Activated CD4-positive, CD25-positive, alpha-beta regulatory T cell treated with anti-CD3 and anti-CD28 coated beads, Interleukin-2, amount 50 U/mL, for 24 hours (primary cell): ENCODE measurements at places on chromosomes 16 and 17.
A peak's percentile ranks its signal among the peaks of the same experiment; 100 is the strongest.

DNA sequence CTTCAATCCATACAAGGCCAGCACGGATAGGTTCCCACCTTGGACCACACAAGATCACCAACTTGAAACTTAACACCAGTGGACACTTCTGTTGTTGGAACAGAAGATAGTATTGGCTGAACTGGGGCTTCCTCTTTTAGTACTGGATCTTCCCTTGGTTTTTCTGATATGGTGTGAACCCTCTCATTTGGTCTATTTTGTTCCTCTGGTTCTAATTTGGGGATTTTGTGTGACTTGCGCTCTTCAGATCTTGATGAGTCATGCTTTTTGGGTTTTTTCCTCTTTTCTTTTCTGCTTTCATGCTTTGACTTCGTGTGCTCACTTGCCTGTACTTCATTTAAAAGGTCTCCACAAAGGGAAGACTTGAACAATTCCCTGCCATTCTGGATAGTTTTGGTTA, 39.0 kb downstream of the SOST start:
- peak; percentile 34 for ATAC-seq

GRCh38 chr17:21345236-21345635, 30.9 kb upstream of the KCNJ12 start:
- no peak for ATAC-seq

GRCh38 chr17:19281161-19281560, 44.0 kb downstream of the EPN2 start:
- no peak for ATAC-seq

DNA sequence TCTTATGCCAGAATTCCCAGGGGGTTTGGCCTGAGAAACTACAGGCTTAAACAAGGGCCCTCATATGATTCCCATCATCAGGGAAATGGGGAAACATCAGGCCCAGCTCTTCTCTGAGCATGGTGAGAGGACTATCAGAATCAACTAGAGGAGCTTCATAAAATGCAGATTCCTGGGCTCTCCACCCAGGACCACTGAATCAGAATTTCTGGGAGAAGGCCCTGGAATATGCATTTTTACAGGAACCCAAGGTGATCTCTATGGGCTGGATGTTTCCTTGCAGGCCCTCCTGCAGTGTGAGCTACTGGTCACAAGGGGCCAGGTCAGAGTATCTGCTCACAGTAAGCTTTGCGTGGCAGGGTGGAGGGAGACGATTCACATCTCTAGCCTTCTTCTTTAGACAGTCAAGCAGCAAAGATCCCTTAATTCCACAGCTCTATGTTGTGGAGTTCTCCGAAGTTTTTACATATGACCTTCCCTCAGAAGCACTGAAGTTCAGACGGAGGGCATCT, 38.8 kb upstream of the HOXB13 start:
- ATAC-seq: no peak

- no peak for ATAC-seq
Measured at GRCh38 chr16:24478401-24478800, 61.0 kb upstream of the RBBP6 start.

- no peak for ATAC-seq
Measured at GRCh38 chr16:11130978-11131665, 124.9 kb downstream of the SOCS1 start.

- ATAC-seq: no peak
Measured at GRCh38 chr17:49634485-49634860, 43.4 kb downstream of the SPOP start.

GRCh38 chr16:49484451-49484849, 110.8 kb downstream of the C16orf78 start:
- ATAC-seq: peak; percentile 36

- no peak for ATAC-seq
Measured at GRCh38 chr16:55263271-55264250, 60.4 kb upstream of the IRX6 start.

- no peak for ATAC-seq
Measured at GRCh38 chr16:67444259-67445125, 13.6 kb downstream of the HSD11B2 start.

DNA sequence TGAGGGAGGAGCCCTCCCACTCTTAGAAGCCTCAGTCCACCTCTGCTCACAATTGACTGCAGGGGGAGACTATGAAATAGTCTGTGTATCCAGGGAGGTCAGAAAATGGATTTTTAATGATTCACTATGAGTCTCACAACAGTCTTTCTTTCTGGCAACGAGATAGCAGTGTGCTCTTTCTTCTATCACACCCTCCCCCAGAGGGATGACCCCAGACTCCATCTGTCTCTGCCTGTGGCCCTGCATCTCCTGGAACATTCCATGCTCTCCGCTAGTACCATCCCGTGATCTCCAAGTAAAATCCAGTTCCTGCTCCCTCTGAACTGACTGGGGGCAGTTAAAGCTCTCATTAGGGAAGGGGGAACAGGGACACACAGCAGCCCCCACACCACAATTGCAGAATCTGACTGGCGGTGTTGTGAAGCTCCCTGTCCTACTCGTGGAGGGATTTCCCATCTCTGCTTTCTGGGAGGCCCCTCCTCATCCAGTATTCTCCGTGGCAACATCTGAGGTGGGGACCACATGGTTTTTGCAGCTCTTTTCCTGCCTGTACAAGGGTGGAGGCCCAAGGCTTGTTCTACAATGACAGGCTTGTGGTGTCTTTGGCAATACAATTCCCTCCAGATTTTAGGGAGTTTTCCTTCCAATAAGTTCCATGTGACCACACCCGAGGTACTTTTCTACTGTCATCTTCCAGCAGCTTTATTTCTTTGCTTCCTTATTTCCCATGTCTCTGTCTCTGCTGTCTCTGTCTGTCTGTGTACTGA, 19.4 kb downstream of the NATD1 start:
- ATAC-seq: no peak

DNA sequence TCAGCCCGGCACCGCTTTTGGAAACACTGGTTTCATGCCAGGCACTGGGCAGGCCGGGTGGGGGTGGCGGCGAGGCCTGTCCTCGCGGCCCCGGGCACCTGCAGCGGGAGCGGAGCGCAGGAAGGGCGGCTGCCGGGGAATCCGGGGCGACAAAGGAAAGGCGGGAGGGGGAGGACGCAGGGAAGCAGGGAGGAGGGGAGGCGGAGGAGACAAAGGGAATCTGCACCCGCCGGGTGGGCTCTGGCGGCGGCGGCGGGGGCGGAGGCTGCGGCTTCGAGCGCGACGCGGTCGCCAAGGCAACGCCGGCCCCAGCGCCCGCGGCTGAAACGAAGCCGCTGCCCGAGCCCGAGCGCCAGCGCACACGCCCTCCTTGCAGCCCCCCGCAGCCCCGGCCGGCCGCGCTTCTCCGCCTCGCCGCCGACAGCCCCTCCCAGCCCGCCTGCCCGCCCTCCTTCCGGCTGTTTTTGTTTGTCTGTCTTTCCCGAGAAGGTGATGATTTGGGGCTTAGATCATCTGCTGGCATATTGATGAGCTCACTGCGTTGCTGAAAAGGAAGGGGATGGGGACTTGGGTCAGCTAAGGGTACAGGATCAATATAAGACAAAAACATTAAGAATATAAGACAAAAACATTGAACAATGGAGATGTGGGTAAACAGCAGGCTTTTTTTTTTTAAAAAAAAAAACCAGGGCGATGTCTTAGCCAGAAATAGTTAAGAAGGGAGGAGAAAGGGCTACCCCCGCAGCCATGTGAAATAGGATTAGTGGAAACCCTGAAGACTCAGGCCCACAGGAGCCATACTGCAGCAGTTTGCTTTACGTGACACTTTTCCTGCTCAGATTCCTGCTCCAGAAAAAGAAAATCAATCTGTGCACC, 32.7 kb downstream of the CDK5R1 start:
- ATAC-seq: no peak

DNA sequence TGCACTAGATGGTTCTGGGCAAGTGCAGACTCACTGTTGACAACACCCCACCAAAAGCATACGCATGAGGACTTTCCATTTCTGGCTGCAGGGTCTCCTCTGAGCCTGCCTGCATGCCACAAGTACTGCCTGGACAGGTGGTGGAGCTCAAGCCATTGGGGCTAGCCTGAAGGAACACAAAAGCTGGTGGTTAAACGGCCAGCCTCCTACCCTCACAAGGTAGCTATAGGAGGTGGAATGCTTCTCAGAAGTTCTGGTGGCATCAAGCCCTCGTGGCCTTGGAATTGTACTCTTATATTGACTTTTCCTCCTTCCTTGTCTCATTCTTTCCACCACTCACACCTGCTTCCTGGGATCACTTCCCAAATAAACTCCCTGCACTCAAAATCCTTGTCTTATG, 56.6 kb upstream of the BCAR1 start:
- no peak for ATAC-seq

DNA sequence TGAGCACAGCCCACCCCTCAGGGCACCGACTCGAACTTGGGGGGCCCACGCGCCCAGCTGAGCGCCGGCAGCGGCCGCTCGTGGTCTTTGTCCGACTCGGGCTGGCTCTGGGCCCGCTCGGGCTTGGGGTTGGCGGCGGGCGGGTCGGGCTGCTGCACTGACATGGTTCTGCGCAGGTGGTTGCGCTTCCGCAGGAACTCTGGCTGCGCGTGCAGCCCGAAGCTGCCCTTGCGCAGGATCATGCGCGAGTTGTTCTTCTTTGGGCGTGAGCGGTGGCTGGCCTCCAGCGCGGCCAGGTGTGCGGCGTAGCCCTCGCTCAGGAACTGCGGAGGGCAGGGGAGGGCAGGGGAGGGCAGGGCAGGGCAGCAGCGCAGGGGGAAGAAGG, 11.1 kb downstream of the PIMREG start:
- ATAC-seq: peak; percentile 76

GRCh38 chr16:75227361-75228142, 8.8 kb downstream of the CTRB1 start:
- ATAC-seq: no peak

- ATAC-seq: no peak
Measured at GRCh38 chr17:21539146-21539545, 153.2 kb upstream of the KCNJ18 start.

GRCh38 chr16:35308674-35309073, 1849.3 kb downstream of the TP53TG3F start:
- ATAC-seq: no peak

- ATAC-seq: no peak
Measured at GRCh38 chr17:17900615-17901520, 64.1 kb upstream of the SREBF1 start.

GRCh38 chr17:37067555-37068111, 118.9 kb downstream of the AATF start:
- no peak for ATAC-seq

GRCh38 chr16:79271583-79271982, 329.0 kb downstream of the MAF start:
- ATAC-seq: no peak

- ATAC-seq: no peak
Measured at GRCh38 chr16:22120440-22120839, 28.1 kb downstream of the VWA3A start.

DNA sequence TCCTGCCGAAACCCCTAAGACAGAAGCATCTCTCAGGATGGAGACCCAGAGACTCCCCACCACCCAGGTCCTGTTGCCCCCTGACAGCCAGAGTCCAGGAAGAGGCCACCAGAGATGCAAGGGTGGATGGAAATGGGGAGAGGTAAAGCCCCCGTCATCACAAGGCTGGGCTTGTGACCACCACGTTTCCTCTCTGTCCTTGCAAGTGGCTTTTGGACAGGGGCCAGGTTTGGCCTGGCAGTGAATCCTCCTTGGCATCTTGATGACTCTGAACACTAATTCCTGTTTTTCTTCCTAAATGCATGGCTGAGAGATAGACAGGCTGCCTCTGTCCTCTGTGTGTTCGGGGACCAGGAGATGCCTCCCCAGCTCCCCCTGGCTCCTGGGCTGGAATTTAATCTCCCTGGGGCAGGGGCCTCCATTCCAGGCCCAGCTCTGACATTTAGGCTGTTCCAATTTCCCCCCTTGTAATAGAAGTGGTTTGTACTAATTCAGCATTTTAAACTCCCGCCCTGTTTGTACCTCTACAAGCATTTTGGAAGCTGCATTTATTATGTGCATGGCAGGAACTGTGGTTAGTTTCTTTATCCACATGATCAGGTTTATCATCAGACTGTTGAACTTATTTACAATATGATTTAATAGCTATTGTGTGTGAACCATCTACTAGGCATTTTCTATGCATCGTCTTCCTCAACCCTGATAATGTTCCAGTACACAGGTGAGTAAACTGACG, 116.1 kb upstream of the IRX6 start:
- no peak for ATAC-seq

DNA sequence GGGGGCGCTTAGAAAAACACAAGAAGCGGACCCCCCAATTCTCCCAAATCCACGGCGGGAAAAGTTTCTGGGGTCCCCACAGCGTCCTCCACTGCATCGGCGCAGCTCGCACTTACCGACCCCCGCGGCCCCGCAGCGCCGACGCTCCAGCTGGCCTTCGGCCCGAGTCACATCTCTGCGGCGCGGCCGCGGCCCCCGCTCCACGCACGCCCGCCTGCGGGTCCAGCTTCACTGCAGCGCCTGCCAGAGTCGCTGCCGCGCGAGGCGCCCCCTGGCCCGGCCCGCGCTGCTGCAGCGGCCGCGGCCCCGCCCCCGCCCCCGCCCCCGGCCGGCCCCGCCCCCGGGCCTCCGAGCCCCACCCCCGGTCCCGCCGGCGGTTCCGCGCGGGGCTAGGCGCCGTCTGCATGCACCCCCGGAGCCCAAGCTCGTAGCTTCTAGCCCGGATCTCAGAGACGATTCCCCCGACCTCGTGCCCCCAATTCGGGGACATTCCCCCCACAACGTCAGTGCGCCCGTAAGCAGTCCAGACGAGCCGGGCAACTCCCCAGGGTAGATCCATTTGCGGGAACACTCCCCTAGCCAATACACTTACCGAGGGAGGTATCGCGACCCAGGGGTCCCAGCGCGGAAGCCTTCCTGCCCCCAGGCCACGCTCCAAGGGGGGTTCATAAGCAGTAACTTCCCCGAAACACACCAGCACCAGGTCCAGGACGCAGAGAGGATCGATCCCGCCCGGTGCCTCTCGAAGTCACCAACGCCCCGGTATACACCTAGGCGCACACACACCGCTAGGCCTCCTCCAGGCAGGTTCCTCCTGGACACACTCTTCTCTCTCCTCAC, at the start of gene GPRC5B:
Gene GPRC5B (minus strand): TSS at position 238 of the 840 bp plus-strand sequence. CDS start 12,003 bp downstream, outside the sequence.
- peak; percentile 58 for ATAC-seq

- no peak for ATAC-seq
Measured at GRCh38 chr16:6645768-6646568, 686.7 kb upstream of the RBFOX1 start.

- ATAC-seq: no peak
Measured at GRCh38 chr17:67047382-67047781, 3.0 kb downstream of the CACNG1 start.
